ENCODE measurements at places on chromosomes 13 and 19. TPM values are rescaled to one million over a fixed set of nuclear protein-coding genes. Genes with fewer than 3 reads are reported as not detected.

DPF1 gene
- total RNA-seq, result 0.99 TPM

U2AF1L4 gene
- total RNA-seq, result 83.6 TPM

ZNF724 gene
- total RNA-seq, result 12.7 TPM

SERP2 gene
- total RNA-seq, result 3.6 TPM

MBD3L5 gene
- total RNA-seq, result not detected

C19orf38 gene
- total RNA-seq, result 6.2 TPM

TDRD3 gene
- 15.9 TPM for total RNA-seq

FPR3 gene
- total RNA-seq, result not detected

PAK4 gene
- total RNA-seq, result 17.0 TPM

TMIGD2 gene
- total RNA-seq, result 19.8 TPM

TBXA2R gene
- 1.5 TPM for total RNA-seq

KIR3DL2 gene
- 4.4 TPM for total RNA-seq

LRRC63 gene
- total RNA-seq, result 2.5 TPM

LILRB1 gene
- 0.38 TPM for total RNA-seq

ZNF17 gene
- 12.0 TPM for total RNA-seq

DHDH gene
- 3.6 TPM for total RNA-seq

RTBDN gene
- not detected for total RNA-seq

RAB3D gene
- total RNA-seq, result 13.3 TPM

MTMR6 gene
- 15.6 TPM for total RNA-seq

RPS16 gene
- total RNA-seq, result 3,644 TPM

PLPP2 gene
- total RNA-seq, result 2.7 TPM

FGF21 gene
- not detected for total RNA-seq

CDX2 gene
- not detected for total RNA-seq

FGF9 gene
- 0.46 TPM for total RNA-seq

SYCN gene
- total RNA-seq, result not detected

KLK11 gene
- not detected for total RNA-seq

ZNF8 gene
- total RNA-seq, result 5.6 TPM

KIR2DL3 gene
- not detected for total RNA-seq

CEACAM21 gene
- total RNA-seq, result 38.4 TPM

PCDH8 gene
- not detected for total RNA-seq

CBARP gene
- 0.58 TPM for total RNA-seq

P2RY11 gene
- total RNA-seq, result 73.9 TPM

PCCA gene
- total RNA-seq, result 16.9 TPM

ADM5 gene
- total RNA-seq, result 8.1 TPM

NR2F6 gene
- 6.4 TPM for total RNA-seq

KLF1 gene
- total RNA-seq, result 0.58 TPM

KCNK6 gene
- total RNA-seq, result 10.3 TPM

STOML3 gene
- total RNA-seq, result not detected

C1QTNF9 gene
- total RNA-seq, result 0.14 TPM

ZSCAN22 gene
- total RNA-seq, result 5.0 TPM

GMIP gene
- total RNA-seq, result 96.4 TPM

LCP1 gene
- 834 TPM for total RNA-seq

ACTMAP gene
- total RNA-seq, result 32.8 TPM

ZNF28 gene
- total RNA-seq, result 17.8 TPM

FUT2 gene
- total RNA-seq, result not detected

STAP2 gene
- 10.0 TPM for total RNA-seq

CATSPERD gene
- not detected for total RNA-seq

GIPC3 gene
- 0.65 TPM for total RNA-seq

QPCTL gene
- total RNA-seq, result 29.8 TPM

LGALS7B gene
- total RNA-seq, result not detected

SPPL2B gene
- 55.3 TPM for total RNA-seq

All from activated T-cell treated with anti-CD3 and anti-CD28 coated beads, Interleukin-2, amount 50 U/mL, for 72 hours (primary cell).